ENCODE measurements at places on chromosomes 11 and 22. TPM values are rescaled to one million over a fixed set of nuclear protein-coding genes. Genes with fewer than 3 reads are reported as not detected.

DNA sequence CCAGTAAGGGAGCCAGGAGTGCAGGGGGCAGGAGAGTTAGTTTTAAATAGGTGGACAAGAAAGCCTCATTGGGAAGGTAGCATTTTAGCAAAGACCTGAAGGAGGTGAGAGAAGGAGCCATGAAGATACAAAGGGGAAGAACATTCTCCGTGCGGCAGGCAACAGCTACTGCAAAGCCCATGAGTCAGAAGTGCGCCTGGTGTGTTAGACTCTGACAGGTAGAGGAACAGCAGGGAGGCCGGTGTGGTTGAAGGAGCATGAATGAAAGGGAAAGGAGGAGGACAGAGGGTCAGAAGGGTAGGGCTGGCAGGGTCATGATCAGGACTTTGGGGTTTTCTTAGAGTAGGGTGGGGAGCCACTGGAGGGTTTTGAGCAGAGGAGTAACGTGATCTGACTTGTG is 34.5 kb upstream of the PAMR1 start:
- no peak overlapping the region for H3K27ac ChIP-seq
- no peaks in the 10 kb centered on the region for H3K4me1 ChIP-seq
- no peak for DNase-seq
- no peaks in the 10 kb centered on the region for H3K36me3 ChIP-seq

The NXPE1 gene
- not detected for total RNA-seq

DNA sequence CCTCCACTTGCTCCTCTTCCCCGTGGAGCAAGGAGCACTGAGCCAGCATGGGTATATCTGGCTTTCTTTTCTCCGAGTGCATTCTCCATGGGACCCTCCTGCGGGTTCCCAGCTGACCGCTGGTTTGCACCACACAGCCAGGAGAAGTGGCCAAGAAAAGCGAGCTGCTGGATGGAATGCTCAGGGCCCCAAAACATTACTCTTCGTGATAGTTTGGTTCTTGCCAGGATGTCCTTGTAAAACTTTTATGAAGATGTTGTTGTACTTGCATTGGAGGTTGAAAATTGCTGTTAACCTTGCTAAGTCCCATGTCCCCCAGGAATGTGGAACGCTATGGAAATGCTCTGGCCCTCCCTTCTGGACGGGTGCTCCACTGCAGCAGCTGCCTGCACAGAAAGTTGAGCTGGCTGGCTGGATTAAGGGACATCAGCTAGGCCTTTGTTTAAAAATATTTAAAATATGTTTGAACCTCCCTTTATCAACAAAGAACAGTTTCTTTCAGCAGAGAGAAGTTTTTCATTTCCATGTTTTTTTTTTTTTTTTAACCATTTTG is 68.7 kb downstream of the ZNRF3 start:
- H3K36me3 ChIP-seq = no peaks in the 10 kb centered on the region
- no peak overlapping the region for H3K27ac ChIP-seq
- peaks cover 27% of the 10 kb centered on the region for H3K4me1 ChIP-seq
- no peak for DNase-seq
- no peak overlapping the region for H3K4me3 ChIP-seq
- no peaks in the 10 kb centered on the region for H3K27me3 ChIP-seq

The PRR33 gene
- total RNA-seq = not detected

GRCh38 chr11:92759571-92760214 is 209.8 kb upstream of the MTNR1B start:
- H3K27me3 ChIP-seq = no peaks in the 10 kb centered on the region
- no peak overlapping the region for H3K4me3 ChIP-seq
- no peaks in the 10 kb centered on the region for H3K36me3 ChIP-seq
- DNase-seq = no peak
- no peak overlapping the region for H3K27ac ChIP-seq
- H3K4me1 ChIP-seq = no peaks in the 10 kb centered on the region

- H3K27me3 ChIP-seq = no peaks in the 10 kb centered on the region
- H3K36me3 ChIP-seq = no peaks in the 10 kb centered on the region
- peaks cover 3% of the 10 kb centered on the region for H3K4me1 ChIP-seq
- H3K27ac ChIP-seq = no peak overlapping the region
- no peak overlapping the region for H3K4me3 ChIP-seq
These were observed 389.1 kb downstream of the AASDHPPT start for GRCh38 chr11:106466521-106467080.

DNA sequence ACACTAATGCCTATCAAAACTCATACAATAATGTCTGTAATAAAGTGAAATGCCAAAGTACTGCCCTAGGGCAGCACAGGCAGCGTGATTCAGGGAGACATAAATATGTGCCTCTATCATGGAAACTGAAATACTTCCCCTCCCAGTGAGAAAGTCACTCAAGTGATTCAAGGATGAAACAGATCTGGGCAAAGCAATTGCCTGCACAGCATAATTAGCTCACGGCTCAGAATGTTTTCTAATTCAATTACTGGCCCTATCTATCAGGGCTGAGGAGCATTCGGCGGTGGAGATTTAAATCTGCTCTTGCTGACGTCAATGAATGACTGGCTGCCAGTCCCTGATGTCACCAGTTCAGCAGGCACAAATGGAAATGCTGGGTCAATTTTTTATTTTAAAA is 27.7 kb upstream of the PPP2R1B start:
- H3K27ac ChIP-seq = no peak overlapping the region
- H3K36me3 ChIP-seq = peaks cover 9% of the 10 kb centered on the region
- no peak for DNase-seq
- no peak overlapping the region for H3K4me3 ChIP-seq
- H3K27me3 ChIP-seq = no peaks in the 10 kb centered on the region

GRCh38 chr22:24145446-24146193 is 35.7 kb upstream of the SUSD2 start:
- no peak for DNase-seq
- no peaks in the 10 kb centered on the region for H3K36me3 ChIP-seq
- peak overlapping the region; percentile 82 for H3K27ac ChIP-seq
- H3K4me3 ChIP-seq = no peak overlapping the region
- no peaks in the 10 kb centered on the region for H3K27me3 ChIP-seq

DNA sequence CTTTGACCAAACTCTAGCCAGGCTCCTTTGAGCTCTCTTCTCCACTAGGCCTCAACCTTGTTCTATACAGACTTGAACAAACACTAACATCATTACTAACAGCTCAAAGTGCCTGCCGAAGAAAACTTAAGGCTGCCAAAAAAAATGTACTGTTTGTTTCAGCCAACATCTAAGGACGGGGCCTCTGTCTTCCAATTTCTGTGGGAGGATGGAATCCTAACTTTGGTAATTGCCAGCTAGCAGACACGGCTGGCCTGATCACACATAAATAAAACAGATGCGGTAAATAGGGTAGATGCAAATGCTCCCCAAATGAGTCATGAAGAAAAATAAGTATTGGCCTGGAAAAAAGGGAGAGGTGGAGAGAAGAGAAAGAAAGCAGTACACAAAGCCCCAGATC is 394.3 kb downstream of the TMEM135 start:
- DNase-seq = no peak
- no peaks in the 10 kb centered on the region for H3K36me3 ChIP-seq
- no peaks in the 10 kb centered on the region for H3K27me3 ChIP-seq
- no peak overlapping the region for H3K27ac ChIP-seq

The OR2AT4 gene
- not detected for total RNA-seq

The CALCA gene
- total RNA-seq = not detected

DNA sequence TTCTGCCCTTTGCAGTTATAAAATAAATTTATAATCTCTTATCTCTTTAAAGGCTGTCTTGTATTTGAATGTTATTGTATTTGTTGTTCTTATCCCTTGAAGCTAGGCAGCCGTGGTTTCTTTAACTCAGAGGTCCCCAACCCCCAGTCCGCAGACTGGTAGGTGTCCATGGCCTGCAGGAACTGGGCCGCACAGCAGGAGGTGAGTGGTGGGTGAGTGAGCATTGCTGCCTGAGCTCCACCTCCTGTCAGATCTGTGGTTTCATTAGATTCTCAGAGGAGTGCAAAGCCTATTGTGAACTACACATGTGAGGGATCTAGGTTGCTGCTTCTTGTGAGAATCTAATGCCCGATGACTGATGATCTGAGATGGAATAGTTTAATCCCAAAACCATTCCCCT is 380.0 kb upstream of the CCDC90B start:
- no peak for DNase-seq
- no peaks in the 10 kb centered on the region for H3K27me3 ChIP-seq
- no peak overlapping the region for H3K27ac ChIP-seq
- H3K4me3 ChIP-seq = no peak overlapping the region
- no peaks in the 10 kb centered on the region for H3K4me1 ChIP-seq
- H3K36me3 ChIP-seq = no peaks in the 10 kb centered on the region

GRCh38 chr22:46688949-46689348 is 49.1 kb downstream of the CERK start:
- peaks cover 80% of the 10 kb centered on the region for H3K36me3 ChIP-seq
- H3K4me3 ChIP-seq = no peak overlapping the region
- H3K4me1 ChIP-seq = peaks cover 24% of the 10 kb centered on the region
- no peaks in the 10 kb centered on the region for H3K27me3 ChIP-seq
- H3K27ac ChIP-seq = no peak overlapping the region

GRCh38 chr22:20418211-20418788 is 19.3 kb downstream of the SCARF2 start:
- peaks cover 4% of the 10 kb centered on the region for H3K4me1 ChIP-seq
- H3K4me3 ChIP-seq = peak overlapping the region; percentile 48
- no peak overlapping the region for H3K27ac ChIP-seq
- no peaks in the 10 kb centered on the region for H3K36me3 ChIP-seq
- DNase-seq = peak; percentile 92
- no peaks in the 10 kb centered on the region for H3K27me3 ChIP-seq

The EIF3L gene
- total RNA-seq = 369 TPM

DNA sequence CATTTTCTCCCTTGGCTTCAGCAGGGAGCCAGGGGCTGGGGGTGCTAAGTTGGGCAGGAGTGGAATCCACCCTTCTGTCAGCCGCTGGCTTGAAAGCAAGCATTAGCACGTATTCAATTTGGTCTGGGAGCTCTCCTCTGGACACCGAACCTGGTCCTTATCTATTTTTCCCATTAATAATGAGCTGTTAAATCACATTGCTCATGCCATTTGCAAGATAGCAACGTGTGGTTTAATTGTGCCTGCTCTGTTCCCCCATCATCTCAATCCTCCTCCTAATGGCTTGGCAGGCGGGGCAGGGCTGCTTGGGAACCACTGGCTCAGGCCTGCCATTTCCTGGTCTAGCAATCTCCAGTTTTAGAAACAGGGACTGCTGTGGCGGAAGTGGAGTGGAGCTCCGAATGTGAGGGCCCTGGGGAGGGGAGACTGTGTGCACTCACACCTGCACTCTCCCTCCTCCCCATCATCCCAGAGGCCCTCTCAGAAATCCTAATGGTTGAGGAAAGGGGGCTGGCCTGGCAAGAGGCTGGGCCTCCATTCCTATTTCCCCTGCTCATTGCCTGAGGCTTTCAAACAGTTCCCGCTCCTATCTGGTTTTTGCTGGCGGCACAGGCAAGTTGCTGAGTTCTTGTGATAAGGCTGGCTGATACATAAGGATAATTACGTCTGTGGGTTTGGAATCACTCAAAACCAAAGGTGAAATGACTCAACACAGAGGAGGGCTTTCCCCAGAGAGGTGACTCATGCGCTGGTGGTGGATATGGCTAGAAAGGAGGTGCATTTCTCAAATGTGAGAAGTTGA is 201.2 kb upstream of the E2F8 start:
- no peaks in the 10 kb centered on the region for H3K36me3 ChIP-seq
- H3K4me1 ChIP-seq = no peaks in the 10 kb centered on the region
- no peak overlapping the region for H3K4me3 ChIP-seq
- no peak overlapping the region for H3K27ac ChIP-seq

The TRIM48 gene
- total RNA-seq = not detected

GRCh38 chr11:24407733-24408132 is 89.1 kb upstream of the LUZP2 start:
- H3K27ac ChIP-seq = no peak overlapping the region
- H3K27me3 ChIP-seq = no peaks in the 10 kb centered on the region
- H3K4me3 ChIP-seq = no peak overlapping the region
- no peaks in the 10 kb centered on the region for H3K36me3 ChIP-seq

DNA sequence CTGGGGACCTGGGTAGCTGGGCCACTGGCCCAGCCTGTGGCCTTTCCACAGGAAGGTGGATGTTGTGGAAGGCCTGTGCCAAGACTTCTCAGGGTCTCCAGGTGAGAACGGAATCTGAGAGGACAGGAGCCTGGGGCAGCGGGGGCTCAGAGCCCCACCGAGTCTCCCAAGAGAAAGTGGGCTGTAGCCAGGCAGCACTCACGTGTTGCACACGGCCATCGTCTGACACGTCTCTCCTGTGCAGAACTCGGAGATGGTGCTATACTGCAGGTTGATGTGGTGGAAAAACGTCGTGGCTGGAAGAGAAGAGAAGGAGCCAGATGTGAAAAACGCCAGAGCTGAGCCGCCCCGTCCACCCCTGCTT is 6.4 kb downstream of the MOB2 start:
- peak; percentile 47 for DNase-seq
- H3K27me3 ChIP-seq = no peaks in the 10 kb centered on the region
- H3K4me1 ChIP-seq = peaks cover 20% of the 10 kb centered on the region
- no peak overlapping the region for H3K4me3 ChIP-seq
- no peak overlapping the region for H3K27ac ChIP-seq
